ENCODE measurements at places on chromosomes 3 and 15.

DNA sequence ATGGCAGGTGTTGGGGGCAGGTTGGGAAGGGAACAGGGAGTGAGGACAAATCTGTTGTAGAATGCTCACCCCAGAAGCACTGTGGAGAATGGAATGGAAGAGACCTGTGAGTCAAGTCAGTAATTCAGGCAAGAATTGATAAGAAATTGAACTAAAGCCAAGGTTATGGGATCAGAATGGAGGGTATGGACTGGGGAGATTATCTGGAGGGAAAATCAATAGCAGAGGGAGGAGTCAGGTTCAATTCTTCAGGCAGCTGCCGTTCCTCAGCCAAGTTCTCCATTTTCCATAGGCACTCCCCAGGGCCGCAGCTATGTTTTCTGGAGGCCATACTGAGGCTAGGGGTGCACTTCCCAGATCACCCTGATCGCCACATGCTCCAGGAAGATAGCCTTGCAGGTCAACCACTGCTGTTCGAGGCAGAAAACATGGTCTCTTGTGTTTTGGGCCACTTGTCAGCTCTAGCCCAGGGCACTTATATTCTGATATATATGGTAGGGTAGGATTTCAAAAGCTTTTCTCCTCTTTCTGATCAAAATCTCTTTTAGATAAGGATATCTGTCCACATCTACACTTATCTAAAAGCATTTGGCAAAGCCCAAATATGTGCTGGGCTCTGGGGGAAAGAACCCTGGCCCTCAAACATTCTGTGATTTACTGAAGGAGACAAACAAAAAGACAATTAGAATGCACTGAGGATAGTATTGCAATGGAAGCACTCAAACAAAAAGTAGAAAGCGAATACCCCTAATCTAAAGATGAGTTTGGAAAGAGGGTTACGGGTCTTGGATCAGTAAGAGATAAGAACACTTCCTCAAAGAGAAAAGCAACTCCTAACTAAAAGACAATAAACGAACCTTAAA is 92.3 kb downstream of the TMEM212 start:
- no peak overlapping the region for H3K27ac ChIP-seq
- peak; percentile 20 for DNase-seq
- no peaks in the 10 kb centered on the region for H3K27me3 ChIP-seq
- no peaks in the 10 kb centered on the region for H3K36me3 ChIP-seq
- peaks cover 6% of the 10 kb centered on the region for H3K4me1 ChIP-seq

DNA sequence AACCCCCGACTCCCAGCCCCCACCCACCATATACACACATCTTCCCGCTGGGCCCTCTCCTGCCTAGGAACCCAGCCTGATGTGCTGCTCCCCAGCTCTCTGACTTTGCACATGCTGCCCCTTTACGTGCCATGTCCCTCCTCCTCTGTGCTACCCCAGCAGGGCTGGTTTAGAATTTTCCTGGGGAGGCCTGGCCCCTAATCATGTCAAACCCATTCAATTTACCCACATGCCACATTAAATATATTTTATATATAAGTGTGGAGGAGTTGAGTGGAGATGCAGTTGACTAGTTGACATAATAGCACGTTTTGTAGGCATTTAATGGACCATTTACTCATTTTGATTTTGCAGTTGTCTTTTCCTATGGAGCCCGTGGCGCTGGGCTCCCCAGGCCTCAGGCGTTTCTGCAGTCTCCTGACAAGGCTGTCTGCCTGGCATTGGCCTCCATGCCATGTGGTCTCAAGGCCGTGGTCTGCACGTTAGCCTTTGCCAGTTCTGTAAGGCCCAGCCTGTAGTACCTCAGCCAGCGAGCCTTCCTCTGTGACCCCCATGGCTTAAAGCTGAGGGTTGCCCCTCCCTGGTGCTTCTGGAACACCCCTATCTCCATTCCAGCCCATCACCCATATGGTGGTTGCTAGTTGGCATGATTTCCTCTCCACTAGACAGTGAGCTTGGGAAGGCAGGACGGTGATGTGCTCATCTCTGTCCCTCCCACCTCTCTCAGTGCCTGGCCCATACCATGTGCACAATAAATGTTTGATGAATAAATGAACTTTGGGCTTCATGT is 155.8 kb downstream of the TLE3 start:
- no peak overlapping the region for H3K27ac ChIP-seq
- H3K36me3 ChIP-seq: no peaks in the 10 kb centered on the region
- DNase-seq: no peak
- no peaks in the 10 kb centered on the region for H3K4me1 ChIP-seq
- H3K4me3 ChIP-seq: no peak overlapping the region
- peaks cover 29% of the 10 kb centered on the region for H3K27me3 ChIP-seq

DNA sequence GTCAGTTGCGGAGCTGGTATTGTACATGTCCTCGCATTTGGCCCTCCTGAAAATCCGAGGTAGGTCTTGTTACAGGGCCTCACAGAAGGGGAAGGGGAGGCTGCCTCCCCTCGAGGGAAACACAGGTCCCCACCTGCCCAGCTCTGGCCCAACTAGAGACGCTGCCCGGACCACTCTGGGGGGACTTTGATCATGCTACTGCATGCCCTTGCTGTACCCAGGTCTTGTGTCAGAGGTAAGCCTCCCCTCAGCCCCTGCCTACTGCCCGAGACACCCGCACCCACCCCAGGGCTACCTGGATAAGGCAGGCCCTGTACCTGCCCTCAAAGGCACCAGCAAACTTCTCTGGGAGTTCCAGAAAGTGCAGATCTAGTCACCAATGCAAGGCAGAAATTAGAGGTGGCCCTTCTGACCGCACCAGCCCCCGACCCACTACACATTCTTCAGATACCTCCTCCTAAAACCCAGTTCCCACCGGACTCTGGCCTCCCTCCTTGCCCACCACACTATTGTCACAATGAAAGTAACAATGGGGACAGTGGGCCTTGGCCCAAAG is 981 bp upstream of the SCAP start:
- peaks cover 9% of the 10 kb centered on the region for H3K36me3 ChIP-seq
- no peak for DNase-seq
- peak overlapping the region; percentile 86 for H3K27ac ChIP-seq
- no peaks in the 10 kb centered on the region for H3K27me3 ChIP-seq
- H3K4me3 ChIP-seq: peak overlapping the region; percentile 91

DNA sequence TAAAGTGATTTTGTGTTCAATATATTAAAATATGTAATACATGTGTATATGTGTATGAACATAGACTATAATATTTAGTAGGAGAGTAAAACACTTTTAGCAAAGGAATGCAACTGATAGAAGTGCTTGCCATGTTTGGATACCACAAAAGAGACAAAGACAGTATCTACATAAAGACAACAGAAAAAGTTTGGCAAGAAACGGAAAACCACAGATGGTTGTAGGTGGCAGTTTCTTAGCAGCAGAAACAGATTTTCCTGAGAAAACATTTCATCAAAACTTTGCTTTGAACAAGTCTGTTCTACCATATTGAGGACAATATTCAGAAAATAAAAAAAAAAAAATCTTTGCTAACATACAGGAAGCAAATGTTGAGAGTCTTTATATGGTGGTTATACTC is 1560.4 kb upstream of the GBE1 start:
- no peaks in the 10 kb centered on the region for H3K4me1 ChIP-seq
- no peak overlapping the region for H3K4me3 ChIP-seq
- H3K27ac ChIP-seq: no peak overlapping the region
- no peaks in the 10 kb centered on the region for H3K36me3 ChIP-seq
- no peak for DNase-seq

- no peaks in the 10 kb centered on the region for H3K4me1 ChIP-seq
- H3K36me3 ChIP-seq: no peaks in the 10 kb centered on the region
- no peak for DNase-seq
- H3K27me3 ChIP-seq: no peaks in the 10 kb centered on the region
- H3K27ac ChIP-seq: no peak overlapping the region
Measured at GRCh38 chr3:64319391-64319790, 94.1 kb upstream of the PRICKLE2 start.

DNA sequence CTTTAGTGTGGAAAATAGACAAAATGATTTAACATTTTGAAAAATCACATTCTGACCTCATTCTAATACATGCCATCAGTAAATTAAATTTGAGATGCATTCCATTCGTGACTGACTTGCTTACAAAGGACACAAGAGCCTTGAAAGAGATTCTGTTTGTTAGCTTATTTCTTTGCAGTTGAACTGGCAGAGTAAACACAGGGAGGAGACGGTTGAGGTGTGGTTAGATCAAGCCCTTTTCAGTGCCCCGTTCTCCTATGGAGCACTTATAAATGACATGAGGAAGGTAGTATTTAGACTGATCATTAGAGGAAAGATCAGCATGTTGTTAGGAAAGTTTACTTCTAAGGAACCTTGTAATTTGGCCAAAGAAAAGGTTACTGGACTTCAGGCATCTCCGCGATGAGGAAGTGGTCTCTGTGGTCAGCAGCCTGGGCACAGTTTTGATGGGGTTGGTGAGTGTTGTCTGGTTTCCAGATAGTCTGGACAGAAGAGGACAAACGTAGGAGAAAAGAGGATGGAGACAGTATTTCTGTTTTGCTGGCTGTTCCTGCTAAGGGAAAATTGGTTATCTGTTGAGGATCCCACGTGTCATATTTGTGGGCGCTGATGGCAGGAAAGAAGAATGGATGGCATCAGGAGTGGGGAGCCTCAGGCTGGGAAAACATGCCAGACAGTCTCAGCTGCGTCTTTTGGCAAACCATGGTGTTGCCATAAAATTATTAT is 328.9 kb upstream of the TBL1XR1 start:
- H3K27me3 ChIP-seq: no peaks in the 10 kb centered on the region
- H3K27ac ChIP-seq: no peak overlapping the region
- no peaks in the 10 kb centered on the region for H3K36me3 ChIP-seq
- DNase-seq: no peak
- no peaks in the 10 kb centered on the region for H3K4me1 ChIP-seq

- no peaks in the 10 kb centered on the region for H3K4me1 ChIP-seq
- H3K27me3 ChIP-seq: no peaks in the 10 kb centered on the region
- DNase-seq: no peak
Measured at GRCh38 chr3:98323425-98323824, 30.2 kb upstream of the OR5K4 start.

DNA sequence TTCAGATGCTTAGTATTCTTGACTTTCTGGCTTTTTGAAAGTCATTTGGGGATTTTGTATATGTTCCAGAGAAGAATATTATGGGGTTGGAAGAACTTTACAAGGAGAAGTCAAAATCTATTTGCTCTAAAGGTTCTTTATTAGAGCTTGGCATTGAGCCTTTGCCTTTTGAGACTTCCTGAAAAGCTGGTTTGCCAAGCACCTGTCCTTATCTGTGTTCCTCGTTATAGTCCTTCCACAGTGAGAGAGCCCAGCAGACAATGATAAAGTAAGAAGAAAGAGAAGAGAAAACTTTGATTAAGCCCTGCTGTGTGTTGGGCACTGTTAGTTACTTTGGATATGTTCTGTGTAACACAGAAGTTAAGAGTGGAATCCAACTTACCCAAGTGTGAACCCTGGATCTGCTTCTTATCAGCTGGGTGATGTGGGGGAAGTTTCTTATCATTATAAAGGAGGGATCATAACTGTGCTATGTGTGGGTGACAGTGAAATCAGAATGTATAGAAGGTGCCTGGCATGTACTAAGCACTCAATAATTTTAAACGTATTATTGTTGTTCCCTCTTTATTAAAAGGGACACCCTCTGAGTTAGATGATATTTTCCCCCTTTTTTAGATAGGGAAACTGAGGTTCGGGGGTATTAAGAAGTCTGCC is 44.3 kb upstream of the POLR2M start:
- H3K4me3 ChIP-seq: no peak overlapping the region
- peaks cover 12% of the 10 kb centered on the region for H3K27me3 ChIP-seq
- no peak overlapping the region for H3K27ac ChIP-seq
- H3K4me1 ChIP-seq: no peaks in the 10 kb centered on the region

GRCh38 chr3:42031808-42032480 is 59.2 kb upstream of the TRAK1 start:
- DNase-seq: no peak
- H3K36me3 ChIP-seq: peaks cover 16% of the 10 kb centered on the region
- peaks cover 16% of the 10 kb centered on the region for H3K4me1 ChIP-seq
- no peak overlapping the region for H3K4me3 ChIP-seq
- H3K27me3 ChIP-seq: no peaks in the 10 kb centered on the region

- H3K4me3 ChIP-seq: no peak overlapping the region
- DNase-seq: no peak
- peaks cover 66% of the 10 kb centered on the region for H3K36me3 ChIP-seq
- no peaks in the 10 kb centered on the region for H3K27me3 ChIP-seq
Measured at GRCh38 chr15:75861750-75862402, 18.6 kb downstream of the UBE2Q2 start.

GRCh38 chr3:42526616-42527367 is 24.3 kb downstream of the VIPR1 start:
- peaks cover 38% of the 10 kb centered on the region for H3K27me3 ChIP-seq
- H3K27ac ChIP-seq: no peak overlapping the region
- H3K4me1 ChIP-seq: no peaks in the 10 kb centered on the region
- no peaks in the 10 kb centered on the region for H3K36me3 ChIP-seq
- no peak overlapping the region for H3K4me3 ChIP-seq

DNA sequence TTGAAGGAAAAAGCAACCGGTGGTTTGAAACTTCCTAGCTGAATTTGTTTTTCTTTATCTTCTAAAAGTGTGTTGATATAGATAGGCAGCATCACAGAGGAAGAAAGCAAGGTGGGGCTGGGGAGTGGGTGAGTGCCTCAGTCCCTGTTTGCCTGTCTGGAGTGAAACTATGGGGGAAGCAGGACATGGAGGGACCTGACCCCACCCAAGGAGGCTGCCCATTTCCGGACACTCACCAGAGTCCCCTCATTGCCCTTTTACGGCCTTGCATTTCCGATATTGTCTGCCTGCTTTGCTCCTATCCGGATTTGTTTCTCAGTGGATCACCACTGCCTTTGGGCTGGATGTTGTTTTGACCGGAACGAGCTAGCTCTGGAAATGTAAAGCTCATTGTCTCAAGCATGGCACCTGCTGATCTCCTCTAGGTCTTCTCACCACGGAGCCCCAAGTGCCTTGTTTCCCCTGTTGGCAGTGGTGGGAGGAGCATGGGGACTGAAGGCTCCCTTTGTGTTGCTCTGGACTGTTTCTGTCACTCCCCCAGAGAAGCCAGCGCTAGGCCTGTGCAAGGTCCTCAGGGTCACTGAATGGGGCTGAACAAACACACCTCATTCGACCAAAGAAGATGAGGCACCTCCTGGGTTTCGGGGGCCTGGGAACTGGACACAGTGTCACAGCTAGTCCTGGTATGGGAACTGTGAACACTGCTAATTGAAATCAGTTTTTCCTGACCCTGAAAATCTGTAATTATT is 7.0 kb downstream of the CLDN11 start:
- DNase-seq: peak; percentile 26
- no peaks in the 10 kb centered on the region for H3K36me3 ChIP-seq
- peaks cover 15% of the 10 kb centered on the region for H3K4me1 ChIP-seq
- H3K27ac ChIP-seq: peak overlapping the region; percentile 40

GRCh38 chr3:71926262-71926600 is 141.3 kb upstream of the PROK2 start:
- peaks cover 28% of the 10 kb centered on the region for H3K4me1 ChIP-seq
- H3K36me3 ChIP-seq: no peaks in the 10 kb centered on the region
- H3K4me3 ChIP-seq: no peak overlapping the region
- H3K27ac ChIP-seq: no peak overlapping the region
- peaks cover 21% of the 10 kb centered on the region for H3K27me3 ChIP-seq
- DNase-seq: peak; percentile 20

GRCh38 chr3:146404436-146404835 is 64.9 kb downstream of the PLSCR2 start:
- DNase-seq: no peak
- no peak overlapping the region for H3K4me3 ChIP-seq
- no peaks in the 10 kb centered on the region for H3K36me3 ChIP-seq
- H3K4me1 ChIP-seq: no peaks in the 10 kb centered on the region
- no peak overlapping the region for H3K27ac ChIP-seq

GRCh38 chr3:65848024-65848423 is 190.7 kb downstream of the MAGI1 start:
- peaks cover 3% of the 10 kb centered on the region for H3K27me3 ChIP-seq
- H3K27ac ChIP-seq: no peak overlapping the region
- no peaks in the 10 kb centered on the region for H3K4me1 ChIP-seq
- no peaks in the 10 kb centered on the region for H3K36me3 ChIP-seq
- no peak for DNase-seq

All from K562 (cell line).